ENCODE measurements at places on chromosomes 16 and 17.

DNA sequence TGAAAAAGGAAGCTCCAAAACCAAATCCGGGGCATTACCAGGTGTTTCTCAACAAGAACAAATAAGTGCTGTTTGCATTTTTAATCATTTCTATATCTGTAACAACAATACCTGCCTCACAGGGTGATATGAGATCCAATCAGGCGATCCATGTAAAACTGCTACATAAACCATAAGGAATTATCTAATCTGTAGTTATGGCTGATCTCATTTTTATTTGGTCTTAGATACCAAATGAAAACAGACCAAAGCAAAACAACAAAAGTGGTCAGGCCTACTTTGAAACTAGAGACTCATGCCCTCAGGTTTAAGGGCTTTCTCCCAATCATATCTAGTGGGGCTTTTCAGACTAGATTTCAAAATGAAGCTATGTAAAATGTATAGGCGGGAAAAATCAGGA is 28.3 kb downstream of the XPO6 start:
- no peak for DNase-seq

GRCh38 chr17:77959126-77959925 is 823 bp downstream of the TNRC6C start:
- DNase-seq = peak; percentile 6

DNA sequence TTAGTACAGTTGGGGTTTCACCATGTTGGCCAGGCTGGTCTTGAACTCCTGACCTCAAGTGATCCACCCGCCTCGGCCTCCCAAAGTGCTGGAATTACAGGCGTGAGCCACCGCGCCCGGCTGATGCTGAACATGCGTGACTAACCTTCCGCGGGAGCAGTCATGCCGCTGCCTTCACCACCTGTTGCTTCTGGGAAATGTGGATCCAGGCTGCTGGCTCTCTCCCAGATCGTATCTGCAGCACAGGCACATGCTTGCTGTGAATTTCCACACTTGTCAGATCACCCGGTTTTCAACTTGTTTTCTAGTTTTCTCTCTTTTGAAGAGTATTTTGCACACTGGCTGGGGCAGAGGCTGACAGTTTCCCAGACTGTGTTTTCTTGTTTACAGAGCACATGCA is 97.9 kb downstream of the ADCY9 start:
- DNase-seq = no peak

DNA sequence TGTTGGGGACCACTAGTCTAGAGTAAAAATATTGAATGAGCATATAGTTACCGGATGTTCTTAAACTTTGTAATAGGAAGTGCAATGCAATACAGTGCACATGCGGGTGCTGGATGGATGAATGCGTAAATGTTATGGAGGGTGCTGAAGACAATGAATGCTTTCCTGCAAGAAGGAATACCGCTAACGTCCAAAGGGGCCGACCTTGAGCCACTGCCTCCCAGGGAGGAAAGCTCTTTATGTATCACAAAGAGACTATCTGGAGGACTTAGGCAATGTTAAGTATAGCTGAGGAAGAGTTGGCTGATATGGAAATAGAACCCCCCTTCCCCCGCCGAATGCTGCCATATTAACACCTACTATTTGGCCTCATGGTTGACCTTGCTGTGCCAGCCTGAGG is 27.5 kb upstream of the SHCBP1 start:
- DNase-seq = no peak

DNA sequence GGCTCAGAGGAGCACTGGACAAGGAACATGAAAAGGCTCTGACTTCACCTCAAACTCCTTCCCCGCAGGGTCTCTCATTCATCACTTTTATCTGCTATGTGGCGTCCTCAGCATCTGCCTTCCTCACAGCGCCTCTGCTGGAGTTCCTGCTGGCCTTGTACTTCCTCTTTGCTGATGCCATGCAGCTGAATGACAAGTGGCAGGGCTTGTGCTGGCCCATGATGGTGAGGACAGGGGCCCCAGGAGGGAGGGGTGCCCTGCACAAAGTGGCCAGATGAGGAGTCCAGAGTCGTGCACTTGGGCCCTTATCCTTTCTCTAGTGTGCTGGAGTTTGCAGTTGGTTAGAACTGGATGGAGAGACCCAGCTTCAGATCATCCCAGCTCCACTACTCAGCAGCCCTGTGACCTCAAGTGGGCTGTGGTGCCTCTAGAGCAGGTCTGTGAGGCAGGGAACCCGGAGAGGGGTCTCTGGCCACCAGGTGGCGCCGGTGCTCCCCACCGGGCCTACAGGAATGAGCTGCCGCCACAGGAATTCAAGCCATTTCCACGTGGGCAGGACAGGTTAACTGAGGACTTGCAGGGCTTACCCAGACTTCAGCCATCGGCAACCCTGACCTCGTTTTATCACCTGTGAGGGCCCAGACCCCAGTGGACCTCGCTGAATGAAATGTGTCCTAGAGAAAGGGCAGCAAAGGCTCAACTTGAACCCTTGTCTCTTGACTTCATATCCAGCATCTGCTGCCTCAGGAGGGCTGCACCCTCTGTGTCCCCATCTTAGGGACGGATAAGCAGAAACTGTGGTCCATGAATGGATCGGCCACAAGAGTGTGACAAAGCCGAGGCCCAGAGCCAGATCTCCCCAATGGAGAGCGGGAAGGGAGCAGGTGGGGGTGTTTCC is 4.0 kb downstream of the CMTM3 start:
- peak; percentile 76 for DNase-seq

- DNase-seq = no peak
Observed at GRCh38 chr17:6323626-6324356, 111.1 kb downstream of the AIPL1 start.

- no peak for DNase-seq
Observed at GRCh38 chr16:11174141-11174540, 81.9 kb downstream of the SOCS1 start.

GRCh38 chr16:6558126-6558525 is 774.5 kb upstream of the RBFOX1 start:
- no peak for DNase-seq

DNA sequence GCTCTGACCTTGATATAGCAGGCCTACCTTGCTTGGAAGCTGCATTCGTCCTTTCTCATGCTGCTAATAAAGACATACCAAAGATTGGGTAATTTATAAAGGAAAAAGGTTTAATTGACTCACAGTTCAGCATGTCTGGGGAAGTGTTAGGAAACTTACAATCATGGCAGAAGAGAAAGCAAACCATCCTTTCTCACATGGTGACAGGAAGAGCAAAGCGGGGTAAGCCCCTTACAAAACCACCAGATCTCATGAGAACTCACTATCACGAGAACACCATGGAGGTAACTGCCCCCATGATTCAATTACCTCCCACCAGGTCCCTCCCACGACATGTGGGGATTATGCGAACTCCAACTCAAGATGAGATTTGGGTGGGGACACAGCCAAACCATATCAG is 6.0 kb upstream of the MAPT start:
- DNase-seq = no peak

DNA sequence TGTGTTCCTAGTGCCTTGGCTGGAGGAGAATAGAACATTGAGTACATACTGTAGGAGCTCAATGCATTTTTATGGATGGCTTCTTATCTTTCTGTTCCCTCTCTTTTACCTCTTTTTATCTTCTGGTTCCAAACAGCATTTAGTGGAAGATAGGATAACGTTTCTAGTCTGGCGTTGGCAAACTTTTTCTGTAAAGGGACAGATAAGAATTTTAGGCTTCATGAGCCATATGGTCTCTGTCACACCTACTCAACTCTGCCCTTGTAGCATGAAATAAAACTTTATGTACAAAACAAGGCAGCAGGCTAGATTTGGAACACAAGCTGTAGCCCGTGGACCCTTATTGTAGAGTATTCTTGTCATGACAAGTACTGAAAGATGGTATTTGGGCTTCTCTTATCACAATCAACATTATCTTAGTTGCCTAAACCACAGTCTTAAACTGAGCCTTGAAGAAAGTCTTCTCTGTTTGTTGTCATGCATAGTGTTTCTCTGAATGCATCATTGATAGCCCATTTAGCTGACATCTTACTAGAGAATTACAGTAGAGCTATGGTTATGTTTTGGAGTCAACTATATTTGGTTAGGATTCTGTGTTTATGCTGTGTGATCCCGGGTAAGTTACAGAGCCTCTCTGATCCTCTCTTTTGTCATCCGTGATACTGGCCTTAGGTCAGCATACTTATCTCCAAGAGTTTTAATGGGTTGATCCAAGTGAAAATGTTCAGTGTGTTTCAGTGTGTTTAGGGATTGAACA is 80.2 kb downstream of the HS3ST4 start:
- DNase-seq = no peak

DNA sequence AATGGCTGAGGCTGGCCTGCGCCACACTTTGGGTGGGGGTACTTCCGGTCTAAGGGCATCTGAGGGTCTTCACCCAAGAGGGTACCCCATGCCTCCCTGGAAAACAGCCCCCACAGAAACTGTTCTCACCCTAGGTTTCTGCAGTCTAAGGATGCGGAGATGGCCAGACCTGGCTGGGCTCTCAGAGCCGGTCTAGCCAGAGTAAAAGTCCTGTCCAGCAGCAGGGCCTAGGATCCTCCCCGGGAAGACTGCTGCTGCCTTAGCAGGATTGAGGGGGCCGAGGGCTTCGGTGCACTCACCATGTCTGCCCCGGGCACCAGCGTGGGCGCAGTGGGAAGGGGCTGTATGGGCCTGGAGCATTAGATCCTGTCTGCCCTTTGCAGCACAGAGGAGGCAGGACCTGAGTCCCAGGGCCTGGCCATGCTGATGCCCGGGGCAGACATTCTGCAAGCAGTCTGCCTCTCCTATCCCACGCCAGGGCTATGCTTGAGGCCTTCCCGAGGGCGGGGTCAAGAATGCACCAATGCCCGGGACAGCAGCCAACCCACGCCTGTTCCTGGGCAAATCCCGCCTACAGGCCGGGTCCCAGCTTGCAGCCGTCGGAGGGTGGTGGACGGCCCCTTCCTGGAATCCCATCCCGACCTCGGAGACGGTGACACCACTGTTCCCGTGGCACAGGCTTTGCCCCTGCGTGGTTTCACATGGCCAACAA is 54.7 kb downstream of the CBFA2T3 start:
- peak; percentile 45 for DNase-seq

DNA sequence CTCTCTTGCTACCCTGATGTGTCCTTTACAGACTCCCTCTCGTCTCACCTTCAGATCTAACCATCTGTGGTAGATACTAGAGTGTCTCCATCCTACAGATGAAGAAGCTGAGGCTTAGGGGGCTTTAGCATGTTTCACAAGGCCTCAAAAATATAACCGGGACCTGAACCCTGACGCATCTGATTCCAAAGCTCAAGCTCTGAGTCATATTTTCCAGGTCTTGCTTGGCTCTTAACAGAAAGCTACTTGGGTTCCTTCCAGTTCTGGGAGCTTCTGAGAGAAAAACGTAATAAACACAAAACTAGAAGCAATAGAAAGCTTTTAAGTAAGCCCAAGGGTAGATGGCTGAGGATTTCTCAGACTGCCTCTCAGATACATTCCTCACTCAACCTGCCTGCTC is 224.3 kb upstream of the EEF2KMT start:
- no peak for DNase-seq

DNA sequence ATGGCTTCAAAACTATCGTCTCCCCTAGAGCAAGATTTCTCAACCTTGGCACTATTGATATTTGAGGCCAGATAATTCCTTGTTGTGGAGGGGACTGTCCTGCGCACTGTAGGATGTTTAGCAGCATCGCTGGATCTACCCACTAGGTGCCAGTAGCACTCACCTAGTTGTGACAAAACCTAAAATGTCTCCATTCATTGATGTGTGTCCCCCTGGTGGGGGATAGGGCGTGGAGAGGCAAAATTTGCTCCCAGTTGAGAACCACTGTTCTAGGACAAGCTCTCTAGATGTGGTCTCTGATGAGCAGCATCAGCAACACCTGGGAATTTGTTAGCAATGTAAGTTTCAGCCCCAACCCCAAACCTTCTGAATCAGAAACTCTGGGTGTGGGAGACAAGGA is 259.0 kb downstream of the XYLT1 start:
- no peak for DNase-seq

DNA sequence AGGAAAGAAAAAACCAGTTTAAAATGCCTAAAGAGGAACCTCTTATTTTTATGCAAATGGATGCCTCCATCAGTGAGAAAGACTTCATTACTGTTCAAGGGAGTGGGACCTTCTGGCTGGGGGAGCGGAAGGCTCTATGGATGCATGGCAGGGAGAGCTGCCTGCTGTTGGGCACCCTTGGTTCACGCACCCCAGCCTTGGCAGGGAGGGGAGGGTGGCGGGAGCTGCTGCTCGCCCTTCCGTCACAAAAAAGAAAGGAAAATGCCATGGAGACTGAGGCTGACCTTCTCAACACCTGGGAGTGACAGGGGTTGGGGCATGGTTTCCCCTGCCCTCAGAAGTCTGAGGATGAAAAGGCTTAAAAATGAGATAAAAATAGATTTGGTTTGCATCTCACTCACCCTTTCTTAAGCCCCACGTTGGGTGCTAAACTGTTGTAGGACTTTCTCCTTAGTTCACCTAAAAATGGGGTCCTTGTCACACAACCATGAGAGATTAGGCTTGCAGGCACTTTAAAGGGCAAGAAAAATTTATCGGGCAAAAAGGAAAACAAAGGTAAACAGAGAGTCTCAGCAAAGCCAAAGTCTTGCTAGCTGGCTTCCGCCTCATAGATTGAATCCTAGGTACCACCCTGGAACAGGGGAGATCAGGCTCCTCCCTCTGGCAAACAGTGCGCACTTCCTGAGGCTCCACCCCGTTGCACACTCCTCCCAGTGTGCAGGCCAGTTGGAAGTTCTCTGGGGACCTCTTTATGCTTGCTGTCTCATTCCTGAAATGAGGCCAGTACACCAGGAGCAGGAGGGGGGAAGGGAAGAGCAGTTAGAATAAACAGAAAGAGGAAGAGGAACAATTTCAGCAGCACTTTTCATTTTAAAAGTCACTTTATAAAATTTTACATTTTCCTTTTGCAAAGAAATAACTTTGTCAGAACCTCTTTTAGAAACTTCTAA is 31.6 kb downstream of the PHKB start:
- DNase-seq = peak; percentile 87

DNA sequence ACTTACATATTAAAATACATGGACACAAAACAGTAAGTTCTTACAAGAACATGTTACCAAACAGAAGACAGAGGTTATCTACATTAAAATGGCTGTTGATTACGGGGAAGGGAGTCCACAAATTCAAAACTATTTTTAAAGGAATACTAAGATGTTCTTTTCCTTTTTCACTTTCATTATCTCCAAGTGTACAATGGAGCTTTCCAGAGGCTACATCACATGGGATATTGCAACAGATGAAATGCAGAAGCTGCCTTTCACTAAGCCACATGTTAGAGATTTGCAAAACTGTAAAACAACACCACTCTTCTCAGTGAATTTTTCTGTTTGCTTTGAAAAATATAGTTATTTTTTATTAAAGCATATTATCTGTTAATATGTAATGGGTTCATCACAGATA is 53.6 kb downstream of the XPO6 start:
- peak; percentile 86 for DNase-seq

DNA sequence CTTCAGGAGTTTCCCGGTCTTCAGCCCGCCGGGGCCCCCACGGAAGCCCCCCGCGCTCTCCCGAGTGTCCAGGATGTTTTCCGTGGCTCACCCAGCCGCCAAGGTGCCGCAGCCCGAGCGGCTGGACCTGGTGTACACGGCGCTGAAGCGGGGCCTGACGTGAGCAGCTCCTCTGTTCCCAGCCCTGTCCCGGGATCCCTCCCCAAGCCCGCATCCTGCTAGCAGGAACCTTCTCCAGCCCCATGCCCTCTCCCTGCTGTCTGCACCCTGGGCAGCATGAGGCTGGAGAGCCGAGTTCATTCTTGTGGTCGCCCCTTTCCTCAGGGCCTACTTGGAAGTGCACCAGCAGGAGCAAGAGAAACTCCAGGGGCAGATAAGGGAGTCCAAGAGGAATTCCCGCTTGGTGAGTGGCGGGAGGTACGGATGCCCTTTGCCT is 10.1 kb downstream of the RIPOR1 start:
- DNase-seq = no peak

- no peak for DNase-seq
Observed at GRCh38 chr16:82563401-82563800, 63.4 kb upstream of the CDH13 start.
